ENCODE measurements at places on chromosomes 3 and 15.

GRCh38 chr15:40776537-40777141 lies 6.9 kb downstream of the C15orf62 start:
- DNase-seq, result peak; percentile 39

DNA sequence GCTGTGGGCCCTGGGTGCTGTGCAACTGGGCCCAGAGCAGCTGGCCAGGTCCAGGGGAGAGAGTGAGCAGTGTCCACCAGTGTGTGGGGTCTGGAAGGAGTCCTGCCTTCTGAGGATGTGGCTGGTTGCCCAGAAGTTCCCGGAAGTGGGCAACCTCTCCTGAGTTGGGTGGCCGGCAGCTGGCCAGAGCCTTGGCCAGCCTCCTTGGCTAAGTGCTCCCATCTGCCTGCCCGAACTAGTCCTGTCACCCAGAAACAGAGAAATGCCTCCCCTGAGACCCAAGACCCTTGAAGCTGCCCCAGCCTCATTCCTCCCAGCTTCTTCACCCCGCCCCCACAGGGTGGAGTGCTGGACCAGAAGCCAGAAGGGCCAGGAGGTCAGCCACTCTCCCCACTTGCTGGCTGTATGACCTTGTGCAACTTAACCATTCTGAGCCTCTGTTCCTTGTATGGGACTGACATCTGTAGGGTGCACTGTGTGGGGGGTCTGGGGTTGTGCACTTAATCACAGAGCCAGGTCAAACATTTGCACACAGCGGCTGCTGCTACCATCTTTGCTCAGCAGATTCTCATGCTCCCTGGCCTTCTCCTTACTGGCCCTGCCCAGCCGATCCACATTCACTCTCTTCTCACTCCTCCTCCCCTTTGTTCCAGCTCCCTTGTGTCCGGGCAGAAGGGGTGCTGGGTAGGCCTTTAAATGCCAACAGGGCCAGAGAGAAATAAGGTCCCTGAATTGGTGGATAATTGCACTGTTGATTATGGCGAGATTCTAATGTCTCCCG lies 7.5 kb upstream of the ALAS1 start:
- no peak for DNase-seq

GRCh38 chr3:153503873-153504272 lies 341.8 kb downstream of the RAP2B start:
- no peak for DNase-seq

GRCh38 chr15:74301583-74302361 lies 65.6 kb downstream of the CCDC33 start:
- no peak for DNase-seq

DNA sequence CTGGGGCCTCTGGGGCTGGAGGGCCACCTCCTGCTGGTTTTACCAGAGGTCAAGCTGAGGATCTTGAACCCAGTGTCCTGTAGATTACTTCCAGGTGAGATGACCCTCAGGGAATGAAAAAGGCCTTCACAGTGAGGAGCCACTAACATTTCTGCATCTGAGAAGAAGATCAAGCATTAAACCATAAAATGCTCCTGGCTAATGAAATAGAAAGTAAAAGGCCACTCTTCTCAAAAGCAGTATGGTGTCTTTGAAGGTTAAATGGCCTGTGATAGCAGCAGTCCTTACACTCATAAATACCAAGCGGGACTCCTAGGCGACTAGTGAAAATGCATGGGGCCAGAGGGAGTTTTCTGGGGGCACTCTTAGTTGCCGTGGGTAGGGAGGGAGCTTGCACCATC lies 47.0 kb upstream of the RGMA start:
- no peak for DNase-seq

- no peak for DNase-seq
These were observed 98.8 kb downstream of the ZNF621 start for GRCh38 chr3:40623567-40623966.

DNA sequence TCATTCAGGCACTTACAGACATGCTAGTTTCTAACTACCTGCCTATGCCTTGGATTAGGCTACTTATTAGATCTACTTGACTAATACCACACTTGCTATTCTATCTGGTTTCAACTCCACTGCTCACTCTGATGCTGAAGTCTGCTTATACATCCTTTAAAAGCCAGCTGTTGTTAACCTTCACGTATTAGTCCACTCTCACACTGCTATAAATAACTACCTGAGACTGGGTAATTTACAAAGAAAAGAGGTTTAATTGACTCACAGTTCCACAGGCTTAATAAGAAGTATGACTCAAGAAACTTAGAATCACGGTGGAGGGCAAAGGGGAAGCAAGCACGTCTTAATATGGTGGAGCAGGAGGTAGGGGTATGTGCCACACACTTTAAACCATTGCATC lies 47.7 kb upstream of the ANKRD28 start:
- no peak for DNase-seq

DNA sequence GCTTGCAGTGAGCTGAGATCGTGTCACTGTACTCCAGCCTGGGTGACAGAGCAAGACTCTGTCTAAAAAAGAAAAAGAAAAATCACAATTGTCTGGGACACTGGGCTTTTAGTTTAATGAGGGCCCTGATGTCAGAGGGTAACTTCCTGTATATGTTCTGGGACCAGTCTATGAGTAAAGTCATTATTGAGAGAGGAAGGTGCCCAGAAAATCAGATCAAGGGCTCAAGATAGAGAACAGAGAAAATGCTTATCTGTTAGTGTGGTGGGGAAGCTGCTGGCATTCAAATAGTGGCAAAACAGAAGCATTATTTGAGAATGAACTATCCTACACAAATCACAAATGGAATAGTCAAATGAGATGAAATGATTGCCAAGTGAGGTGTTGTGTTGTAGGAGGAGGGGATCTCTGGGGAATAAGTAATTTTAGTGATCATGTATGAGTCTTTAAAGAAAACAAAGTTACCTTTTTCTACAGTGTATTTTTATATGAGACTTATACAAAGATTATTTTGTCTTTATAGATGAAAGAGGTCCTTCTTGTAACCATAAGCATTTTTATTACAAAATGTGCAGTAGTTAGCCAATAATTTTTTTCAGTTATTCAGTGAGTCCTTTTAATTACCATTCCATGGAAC lies 13.4 kb downstream of the ARIH2 start:
- no peak for DNase-seq

- peak; percentile 7 for DNase-seq
These were observed 203.7 kb downstream of the ABHD5 start for GRCh38 chr3:43894176-43895049.

GRCh38 chr3:188365988-188366698 lies 212.2 kb downstream of the LPP start:
- DNase-seq, result no peak

DNA sequence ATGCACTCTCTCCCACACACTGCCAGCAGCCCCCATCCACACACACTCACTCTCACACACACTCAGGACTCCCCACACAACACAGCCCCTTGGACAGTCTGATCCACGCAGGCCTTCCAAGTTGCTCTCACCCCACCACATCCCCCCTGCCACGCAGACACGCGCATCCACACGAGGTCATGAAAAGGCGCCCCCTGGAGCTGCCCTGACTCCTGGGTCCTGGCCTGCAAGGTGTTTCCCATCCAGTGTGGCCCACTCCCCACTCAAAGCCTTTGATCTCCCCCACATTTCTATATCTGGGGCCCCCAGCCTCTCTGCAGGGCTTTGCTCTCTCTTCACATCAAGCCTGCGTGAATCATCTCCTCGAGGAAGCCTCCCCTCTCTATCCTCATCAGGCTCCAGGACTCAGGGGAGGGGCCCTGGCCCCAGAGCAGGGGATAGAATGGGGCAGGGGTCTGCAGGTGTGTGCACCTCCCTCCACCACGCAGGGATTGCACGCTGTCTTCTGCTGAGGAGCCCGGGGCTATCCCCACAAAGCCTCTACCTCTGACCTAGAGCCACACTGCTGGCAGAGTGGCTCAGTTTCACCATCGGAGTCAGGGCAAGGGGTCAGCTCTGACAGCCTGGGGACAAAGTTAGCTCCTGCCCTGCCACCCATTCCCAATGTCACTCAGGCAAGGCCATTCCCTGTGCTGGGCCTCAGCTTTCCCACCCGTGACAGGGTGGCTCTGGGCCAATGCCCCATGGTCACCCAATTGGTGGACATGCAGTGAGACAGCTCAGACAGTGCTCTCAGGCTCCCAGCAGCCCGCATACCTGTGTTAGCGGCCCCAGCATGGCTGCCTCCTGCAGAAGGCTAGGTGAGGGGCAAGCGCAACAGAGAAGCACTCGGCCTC lies 6.4 kb downstream of the MYL3 start:
- no peak for DNase-seq

- DNase-seq, result no peak
These were observed 49.8 kb upstream of the PFN2 start for GRCh38 chr3:150020527-150020926.

- DNase-seq, result no peak
These were observed 64.5 kb upstream of the CADPS start for GRCh38 chr3:62939707-62940106.

- DNase-seq, result no peak
These were observed 775 bp downstream of the TTC21A start for GRCh38 chr3:39108200-39108710.

GRCh38 chr3:82329300-82329699 lies 567.9 kb upstream of the GBE1 start:
- DNase-seq, result no peak

GRCh38 chr3:157103280-157103679 lies 56.7 kb downstream of the CCNL1 start:
- DNase-seq, result no peak

DNA sequence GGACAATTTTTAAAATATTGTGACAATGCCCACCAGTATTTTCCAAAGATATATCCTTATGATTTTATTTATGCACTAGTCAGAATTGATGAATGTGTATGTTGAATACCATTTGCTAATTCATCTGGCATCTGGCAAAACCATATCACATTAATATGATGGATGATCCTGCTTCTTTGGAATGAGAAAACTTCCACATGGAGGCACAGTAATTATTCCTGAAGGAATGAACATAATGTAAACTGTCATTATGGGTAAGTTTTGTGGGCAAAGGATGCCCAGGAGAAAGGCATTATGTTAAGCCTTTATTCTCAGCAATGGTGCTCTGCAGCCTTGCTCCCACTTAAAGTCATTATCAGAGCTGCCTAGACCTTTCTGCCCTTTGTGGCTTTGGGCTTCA lies 113.0 kb upstream of the MME start:
- DNase-seq, result no peak

DNA sequence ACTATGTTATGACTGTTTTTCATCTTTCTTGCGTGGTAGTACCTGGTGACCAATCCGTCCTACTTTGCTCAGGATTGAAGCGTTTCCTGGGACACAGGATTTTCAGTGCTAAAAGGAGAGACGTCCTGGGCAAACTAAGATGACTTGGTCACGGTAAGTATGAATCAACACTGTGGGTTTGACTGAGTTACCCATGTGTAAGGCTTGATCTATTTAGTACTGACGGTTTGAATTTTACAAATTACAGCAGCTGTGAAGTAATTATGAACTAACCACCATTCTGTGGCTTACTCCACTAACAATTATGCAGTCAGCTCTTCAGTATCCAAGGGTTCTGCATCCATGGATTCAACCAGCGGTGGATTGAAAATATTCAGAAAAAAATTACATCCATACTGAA lies 172.9 kb upstream of the FEZF2 start:
- no peak for DNase-seq

- no peak for DNase-seq
These were observed 30.2 kb downstream of the FAM174B start for GRCh38 chr15:92625251-92625980.

DNA sequence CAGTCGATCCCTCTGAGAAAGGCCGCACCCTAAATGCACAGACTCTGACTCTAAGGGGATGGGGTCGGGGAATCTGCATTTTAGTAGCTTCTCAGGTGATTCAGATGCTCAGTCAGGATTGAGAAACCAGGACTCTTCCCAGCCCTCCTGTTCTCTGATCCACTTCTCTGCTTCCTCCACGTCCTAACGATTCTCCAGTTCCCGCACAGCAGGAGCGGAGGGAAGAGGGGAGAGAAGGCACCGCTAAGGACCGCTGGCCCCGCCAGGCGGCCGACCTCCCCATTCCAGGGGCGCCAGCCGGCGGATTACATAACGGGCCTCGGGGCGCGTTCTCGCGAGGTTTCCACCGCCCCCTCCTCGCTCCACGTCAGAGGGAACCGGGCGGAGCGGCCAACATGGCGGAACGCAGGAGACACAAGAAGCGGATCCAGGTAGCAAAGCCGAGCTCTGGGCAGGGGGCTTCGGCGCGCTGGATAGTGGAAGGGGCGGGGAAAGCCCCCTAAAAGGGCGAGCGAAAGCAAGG lies at the start of gene SEC62:
Gene SEC62, plus strand, starts transcription at position 380 of the 523 bp plus-strand sequence. Its CDS starts 16 bp downstream, at position 396.
- DNase-seq, result peak; percentile 95

- no peak for DNase-seq
These were observed 37.2 kb downstream of the HMG20A start for GRCh38 chr15:77457905-77458265.

- no peak for DNase-seq
These were observed 241.1 kb upstream of the TOPAZ1 start for GRCh38 chr3:44000586-44000985.

- no peak for DNase-seq
These were observed 43.2 kb downstream of the CMTM8 start for GRCh38 chr3:32281570-32282106.

DNA sequence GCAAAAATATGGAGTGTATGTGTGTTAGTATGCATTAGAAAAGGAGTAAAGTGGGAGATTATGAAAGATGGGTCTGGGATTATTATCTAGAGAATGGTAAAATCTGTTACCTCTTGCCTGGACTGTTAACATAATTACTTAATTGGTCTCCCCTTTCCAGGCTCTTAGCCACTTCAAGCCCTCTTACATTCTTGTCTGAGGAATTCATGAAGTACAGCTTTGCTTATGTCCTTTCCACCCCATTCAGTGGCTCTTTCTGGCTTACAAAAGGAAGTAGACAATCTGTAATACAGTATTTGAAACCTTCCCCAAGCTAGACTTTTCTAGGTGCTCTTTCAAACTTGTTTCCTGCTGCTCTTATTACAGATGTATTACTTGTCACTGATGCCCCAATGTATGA lies 129.8 kb downstream of the MBNL1 start:
- no peak for DNase-seq

- peak; percentile 61 for DNase-seq
These were observed 17.4 kb upstream of the SHF start for GRCh38 chr15:45205192-45205591.

DNA sequence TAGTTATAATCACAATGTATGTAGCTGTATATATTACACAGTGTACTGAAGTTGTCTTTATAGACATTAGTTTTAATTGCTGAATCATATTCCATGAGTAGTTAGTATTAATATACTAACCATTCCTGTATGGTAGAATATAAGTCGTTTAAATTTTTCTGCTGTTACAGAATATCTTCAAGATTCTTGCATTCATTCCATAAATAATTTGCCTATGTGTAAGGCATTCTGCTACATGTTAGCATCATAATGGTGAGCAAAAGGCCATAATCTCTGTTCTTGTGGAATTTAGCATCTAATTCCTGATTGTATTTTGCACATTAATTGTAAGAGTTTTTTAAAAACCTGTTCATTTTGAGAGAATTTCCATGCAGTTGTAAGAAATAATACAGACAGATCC lies 14.1 kb downstream of the GYG1 start:
- no peak for DNase-seq

Data from activated naive CD4-positive, alpha-beta T cell treated with Interleukin-2 at 50 U/mL for 16 hours (primary cell).